Lower leg skin (tissue), 4 donors: ENCODE measurements at places on chromosomes 3 and 15. TPM values are rescaled to one million over a fixed set of nuclear protein-coding genes. Genes with fewer than 3 reads are reported as not detected.

DNA sequence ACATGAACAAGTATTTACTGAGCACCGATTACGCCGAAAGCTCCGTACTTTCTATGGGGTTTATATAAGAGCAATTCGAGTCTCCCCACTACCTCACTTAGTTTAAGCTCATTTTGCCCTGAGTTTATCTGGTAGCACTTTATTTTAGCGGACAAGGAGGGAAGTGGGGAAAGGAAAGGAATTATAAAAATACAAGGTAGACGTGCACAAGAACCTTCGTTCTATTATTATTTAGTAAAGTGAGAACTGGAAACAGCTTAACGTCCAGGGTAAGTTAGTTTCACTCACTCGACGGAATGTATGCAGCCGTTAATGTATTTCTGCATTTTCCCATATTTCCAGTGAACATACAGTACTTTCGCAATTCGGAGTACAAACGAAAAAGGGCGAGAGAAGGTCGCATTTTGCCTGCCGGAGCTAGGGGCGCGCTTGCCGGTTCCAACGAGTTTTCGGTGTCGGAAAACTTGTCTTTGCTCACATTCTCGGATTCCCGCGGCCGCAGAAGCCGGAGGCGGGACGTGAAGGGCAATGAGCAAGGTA, 1.2 kb upstream of the STT3B start:
- no peak for DNase-seq

DNA sequence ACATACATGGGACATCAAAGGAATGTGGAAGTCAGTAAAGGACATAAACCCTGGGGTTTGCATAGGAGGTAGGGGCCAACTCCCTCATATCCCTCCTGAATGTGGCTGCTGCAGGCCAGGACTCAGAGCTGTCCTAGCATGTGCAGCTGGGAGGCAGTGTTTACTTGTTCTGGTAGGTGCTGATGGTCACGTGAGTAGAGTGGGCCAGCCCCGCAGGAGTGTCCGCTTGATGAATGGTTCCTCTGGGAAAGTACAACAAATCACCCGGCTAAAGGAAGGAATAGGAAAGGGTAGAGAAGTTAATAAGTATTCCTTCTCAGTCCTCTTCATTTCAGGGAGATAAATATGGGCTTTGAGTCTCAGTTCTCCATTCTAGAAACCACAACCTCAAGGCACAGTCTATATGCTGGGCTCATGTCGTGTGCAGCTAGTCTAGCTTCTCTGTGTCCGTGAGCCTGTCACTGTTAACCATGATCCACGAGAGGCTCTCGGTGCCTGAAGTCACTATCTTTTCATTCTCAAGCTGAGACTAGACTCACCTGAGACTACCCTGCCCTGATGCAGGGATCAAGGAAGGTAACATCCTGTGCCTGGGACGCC, 17.9 kb downstream of the RIOX2 start:
- DNase-seq = no peak

DNA sequence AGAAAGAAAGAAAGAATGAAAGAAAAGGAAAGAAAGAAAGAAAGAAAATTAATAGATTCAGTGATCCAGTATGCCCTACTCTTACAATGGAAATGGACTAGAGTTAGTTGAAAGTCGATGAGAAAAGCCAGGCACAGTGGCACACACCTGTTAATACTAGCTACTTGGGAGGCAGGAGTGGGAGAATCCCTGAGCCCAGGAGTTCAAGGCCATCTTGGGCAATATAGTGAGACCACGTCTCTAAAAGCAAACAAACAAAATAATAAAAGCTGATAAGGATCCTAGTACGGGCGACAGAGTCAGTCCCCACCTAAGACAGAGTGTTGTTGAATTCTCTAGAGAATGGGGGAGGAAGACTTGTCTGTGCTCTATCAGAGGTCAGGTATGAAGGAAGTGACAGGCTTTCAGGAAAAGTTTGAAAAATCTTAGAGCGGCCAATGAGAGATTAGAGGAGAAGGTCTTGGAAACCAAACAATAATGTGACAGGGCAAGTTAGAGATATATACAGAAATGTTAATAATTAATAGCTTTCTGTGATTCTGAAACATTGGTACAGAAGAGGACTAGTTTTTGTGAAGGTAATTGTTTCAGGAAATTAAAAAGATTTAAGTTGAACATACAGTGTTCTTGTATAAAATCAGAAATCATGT, 117.9 kb upstream of the PTX3 start:
- DNase-seq = no peak

DNA sequence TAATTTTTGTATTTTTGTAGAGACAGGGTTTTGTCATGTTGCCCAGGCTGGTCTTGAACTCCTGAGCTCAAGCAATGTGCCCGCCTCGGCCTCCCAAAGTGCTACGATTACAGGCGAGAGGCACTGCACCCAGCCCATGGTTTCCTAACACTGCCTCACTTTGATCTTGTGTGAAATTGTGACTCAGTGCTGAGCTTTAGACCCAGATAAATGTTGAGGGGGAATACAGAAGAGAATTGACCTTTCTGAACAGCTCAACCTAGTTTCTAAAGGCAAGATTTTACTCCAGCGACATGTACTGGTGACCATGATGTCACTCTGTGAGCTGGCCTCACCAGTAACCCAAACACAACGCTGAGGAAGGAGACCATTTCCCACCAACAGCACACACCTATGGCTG, 73.5 kb downstream of the ATP1B3 start:
- peak; percentile 34 for DNase-seq

The ANKUB1 gene
- not detected for total RNA-seq

DNA sequence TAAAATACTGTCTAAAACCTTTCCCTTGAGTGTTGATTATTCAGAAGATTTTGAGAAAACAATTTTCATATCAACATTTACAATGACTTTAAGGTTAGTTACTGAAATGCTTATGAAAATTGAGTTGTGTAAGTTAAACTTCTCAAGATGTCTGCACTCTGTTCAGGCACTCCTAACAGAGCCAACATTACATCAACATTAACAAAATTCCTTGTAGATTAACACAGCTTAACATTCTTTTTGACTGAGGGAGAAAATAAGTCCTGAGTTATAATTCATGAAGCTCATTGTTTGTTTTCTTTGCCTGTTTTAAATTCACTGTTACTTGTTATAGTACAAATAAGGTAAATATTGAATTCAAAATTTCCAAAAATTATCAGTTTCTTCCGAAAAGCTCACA, 9.0 kb downstream of the ACKR4 start:
- DNase-seq = no peak

The EXOG gene
- 0.34 TPM for total RNA-seq

The MYO5A gene
- 28.0 TPM for total RNA-seq

The MEGF11 gene
- 10.6 TPM for total RNA-seq
